ENCODE measurements at places on chromosomes 7 and 10.

DNA sequence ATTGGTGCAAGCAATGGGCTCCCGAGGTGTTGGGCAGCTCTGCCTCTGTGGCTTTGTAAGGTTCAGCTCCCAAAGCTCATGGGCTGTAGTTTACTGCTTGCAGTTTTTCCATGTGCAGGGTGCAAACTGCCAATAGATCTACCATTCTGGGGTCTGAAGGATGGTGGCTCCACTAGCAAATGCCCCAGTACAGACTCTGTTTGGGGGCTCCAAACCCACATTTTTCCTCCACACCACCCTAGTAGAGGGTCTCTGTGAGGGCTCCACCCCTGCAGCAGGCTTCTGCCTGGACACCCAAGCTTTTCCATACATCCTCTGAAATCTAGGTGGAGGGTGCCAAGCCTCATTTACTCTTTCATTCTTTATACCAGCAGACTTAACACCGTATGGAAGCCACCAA, 17.4 kb upstream of the ZNF37A start:
- no peak for DNase-seq

GRCh38 chr7:1530946-1531262, 402 bp downstream of the MAFK start:
- DNase-seq: no peak

DNA sequence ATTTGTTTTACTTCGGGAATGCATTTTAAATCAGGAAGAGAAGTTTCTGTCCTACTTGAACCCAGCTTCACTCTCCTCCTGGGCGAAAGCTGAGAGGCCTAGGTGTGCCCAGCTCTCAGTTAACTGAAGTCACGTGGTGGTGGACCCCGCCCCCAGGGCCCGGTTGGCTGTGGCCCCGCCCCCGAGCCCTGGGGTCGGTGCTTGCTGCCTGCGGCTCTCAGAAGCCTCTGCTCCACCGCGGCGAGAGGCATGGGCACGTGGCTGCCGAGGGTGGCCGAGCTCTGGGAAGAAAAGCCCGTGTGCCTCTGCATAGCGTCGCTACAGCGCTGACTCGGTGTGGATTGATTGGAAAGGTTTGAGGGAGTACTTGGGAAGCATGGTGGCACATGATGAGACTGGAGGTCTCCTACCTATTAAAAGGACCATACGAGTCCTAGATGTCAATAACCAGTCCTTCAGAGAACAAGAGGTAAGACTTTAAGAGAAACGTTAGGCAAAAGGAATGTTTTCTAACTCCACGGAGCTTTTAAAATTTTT, 34.1 kb downstream of the NET1 start:
- DNase-seq: no peak

DNA sequence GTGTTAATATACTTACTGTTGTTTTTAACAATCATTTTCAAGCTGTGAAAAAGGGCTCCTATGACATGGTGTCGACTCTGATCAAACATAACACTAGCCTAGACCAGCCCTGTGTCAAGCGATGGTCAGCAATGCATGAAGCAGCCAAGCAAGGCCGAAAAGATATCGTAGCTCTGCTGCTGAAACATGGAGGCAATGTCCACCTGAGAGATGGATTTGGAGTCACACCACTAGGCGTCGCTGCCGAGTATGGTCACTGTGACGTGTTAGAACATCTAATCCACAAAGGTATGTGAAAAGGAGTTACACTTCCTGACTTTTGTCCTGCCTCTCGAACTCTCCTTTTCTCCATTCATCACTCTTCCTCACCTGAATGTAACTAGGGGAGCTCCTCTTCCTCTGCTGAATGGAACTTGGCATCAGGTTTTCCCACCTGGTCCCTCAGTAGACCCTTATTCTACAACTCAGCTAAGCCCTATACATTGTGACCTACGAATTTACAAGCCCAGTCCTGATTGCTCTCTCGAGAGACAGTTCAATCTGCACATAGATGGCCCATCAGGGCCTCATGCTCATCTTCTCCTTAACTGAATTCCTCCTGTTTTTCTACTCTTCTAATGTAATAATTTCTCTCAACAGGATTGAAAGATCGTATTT, 23.0 kb downstream of the ASB15 start:
- peak; percentile 35 for DNase-seq

- no peak for DNase-seq
Measured at GRCh38 chr7:127047521-127047920, 205.2 kb downstream of the GRM8 start.

DNA sequence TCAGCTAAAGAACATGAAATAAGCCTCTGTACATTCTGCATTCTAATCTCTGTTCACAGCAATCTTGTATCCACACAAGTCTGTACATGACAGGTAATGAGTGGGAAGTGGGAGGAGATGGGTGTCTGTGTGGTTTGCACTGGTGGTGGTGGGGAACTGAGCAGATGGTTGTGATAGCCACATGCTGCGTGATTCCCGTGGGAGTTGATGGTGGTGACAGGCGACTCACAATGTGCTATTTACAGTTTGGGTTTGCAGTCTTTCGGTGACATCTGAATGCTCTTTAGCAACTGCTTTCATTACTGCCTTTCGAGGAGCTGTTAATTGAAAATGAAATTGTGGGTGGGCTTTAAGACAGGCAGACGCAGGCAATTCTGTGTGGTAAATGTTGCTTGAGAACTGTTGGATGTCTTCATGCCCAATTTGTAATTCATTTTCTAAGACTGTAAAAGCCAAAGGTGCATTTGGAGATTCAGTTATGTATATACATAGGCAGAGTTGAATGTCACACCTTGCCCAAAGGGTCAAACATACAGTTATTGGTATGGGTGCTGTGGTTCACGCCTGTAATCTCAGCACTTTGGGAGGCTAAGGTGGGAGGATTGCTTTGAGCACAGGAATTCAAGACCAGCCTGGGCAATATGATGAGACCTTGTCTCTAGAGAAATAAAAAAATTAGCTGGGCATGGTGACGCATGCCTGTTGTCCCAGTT, 308.2 kb downstream of the AUTS2 start:
- DNase-seq: no peak

DNA sequence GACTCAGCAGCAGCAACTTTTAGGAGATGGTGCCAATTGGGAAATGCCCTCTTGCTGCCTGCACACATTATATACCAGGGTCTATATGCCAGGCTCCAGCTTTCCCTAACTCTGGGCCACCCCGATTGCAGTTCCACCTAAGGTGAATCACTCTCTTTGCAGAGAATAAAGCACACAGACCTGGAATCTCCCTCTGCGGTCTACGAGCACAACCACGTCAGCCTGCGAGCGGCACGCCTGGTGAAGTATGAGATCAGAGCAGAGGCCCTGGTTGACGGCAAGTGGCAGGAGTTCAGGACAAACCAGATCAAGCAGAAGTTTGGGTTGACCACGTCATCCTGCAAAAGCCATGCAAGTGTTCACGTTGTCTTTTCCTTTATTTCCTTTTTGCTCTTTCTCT, 38.2 kb upstream of the PLEKHA1 start:
- DNase-seq: no peak

GRCh38 chr7:45296748-45297147, 139.2 kb downstream of the RAMP3 start:
- no peak for DNase-seq

GRCh38 chr7:22762866-22763265, 35.9 kb downstream of the IL6 start:
- DNase-seq: no peak

Data from COLO829 (cell line).